ENCODE measurements at places on chromosomes 12 and 14.
A peak's percentile ranks its signal among the peaks of the same experiment; 100 is the strongest.

- ATAC-seq = peak; percentile 79
Measured at GRCh38 chr12:47740606-47741339, 15.5 kb upstream of the ENDOU start.

- ATAC-seq = no peak
Measured at GRCh38 chr12:111401167-111401605, 4.5 kb upstream of the SH2B3 start.

- ATAC-seq = no peak
Measured at GRCh38 chr12:10750385-10750727, 27.2 kb upstream of the YBX3 start.

DNA sequence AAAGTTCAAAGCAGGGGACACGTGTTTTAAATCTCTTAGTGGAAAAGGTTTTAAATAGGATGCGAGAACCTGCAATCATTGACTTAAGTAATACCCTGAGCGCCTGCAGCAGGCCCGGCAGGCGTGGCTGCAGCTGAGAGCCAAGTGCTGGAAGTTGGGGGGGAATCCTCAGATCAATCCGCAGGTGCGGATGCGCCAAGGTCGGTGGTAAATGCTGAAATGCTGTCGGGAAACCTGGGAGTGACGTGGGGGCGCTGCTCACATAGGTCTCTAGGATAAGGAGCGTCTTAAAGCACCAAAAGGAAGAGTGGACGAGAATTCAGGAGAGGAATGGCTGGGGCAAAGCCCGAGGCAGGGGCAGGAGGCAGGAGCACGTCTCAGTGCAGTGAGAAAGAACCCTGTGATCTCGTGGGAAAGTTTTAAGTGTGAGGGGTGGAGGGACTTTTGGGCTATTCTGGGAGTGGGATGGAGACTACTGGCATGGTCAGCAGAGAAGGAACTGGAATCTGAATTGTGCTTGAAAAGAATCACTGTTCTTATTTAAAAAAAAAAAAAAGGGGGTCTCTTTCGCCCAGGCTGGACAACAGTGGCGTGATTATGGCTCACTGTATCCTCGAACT, 883 bp upstream of the CDCA4 start:
- ATAC-seq = no peak

DNA sequence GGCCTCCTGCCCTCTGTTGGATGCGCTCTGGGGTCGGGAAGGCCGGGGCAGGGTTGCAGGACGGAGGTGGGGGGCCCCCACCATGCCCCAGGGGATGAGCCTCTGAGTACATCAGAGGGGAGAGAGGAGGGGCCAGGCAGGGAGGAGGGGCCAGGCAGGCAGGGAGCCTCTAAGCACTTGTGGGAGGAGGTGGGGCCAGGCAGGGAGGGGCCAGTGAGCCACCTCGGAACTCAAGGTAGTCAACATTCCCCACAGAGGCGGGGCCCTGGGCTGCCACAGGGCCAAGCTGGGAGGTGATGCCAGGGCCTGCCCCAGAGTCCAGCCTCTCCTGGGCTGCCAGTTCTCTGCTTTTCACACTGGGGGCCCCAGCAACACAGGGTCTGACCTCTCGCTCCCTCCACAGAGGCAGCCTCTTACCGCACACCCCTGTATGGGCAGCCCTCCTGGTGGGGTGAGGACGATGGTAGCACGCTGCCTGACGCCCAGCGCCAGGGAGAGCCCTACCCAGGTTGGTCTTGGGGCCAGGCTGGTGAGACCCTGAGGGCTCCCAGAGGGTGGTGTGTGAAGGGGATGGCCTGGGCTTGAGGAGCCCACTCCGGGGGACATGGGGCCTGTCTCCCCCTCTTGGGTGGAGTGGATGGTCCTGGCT, 17.4 kb downstream of the CEP170B start:
- peak; percentile 44 for ATAC-seq

All from stimulated activated memory B cell treated with anti-CD40 and anti-IgM and Interleukin-4, amounts not matched to agents 10 μg/mL and 1 μg/mL and 100 μg/mL, for 72 hours (primary cell).